ENCODE measurements at places on chromosomes 7 and 10.
A peak's percentile ranks its signal among the peaks of the same experiment; 100 is the strongest.

DNA sequence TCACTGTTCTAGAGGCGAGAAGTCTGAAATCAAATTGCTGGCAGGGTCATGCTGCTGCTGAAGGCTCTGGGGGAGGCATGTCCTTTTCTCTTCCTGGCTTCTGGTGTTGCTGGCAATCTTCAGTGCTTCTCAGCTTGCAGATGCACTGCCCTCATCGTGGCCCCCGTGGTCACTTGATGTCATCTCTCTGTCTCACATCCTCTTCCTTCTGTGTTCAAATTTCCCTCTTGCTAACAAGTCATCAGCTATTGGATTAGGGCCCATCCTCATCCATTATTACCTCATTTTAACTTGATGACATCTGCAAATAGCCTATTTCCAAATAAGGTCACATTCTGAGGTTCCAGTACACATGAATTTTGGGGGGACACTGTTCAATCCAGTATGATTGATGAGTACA lies 36.6 kb upstream of the SRGN start:
- DNase-seq: no peak

- no peak for DNase-seq
Measured at GRCh38 chr7:111339006-111339405, 223.3 kb downstream of the IMMP2L start.

DNA sequence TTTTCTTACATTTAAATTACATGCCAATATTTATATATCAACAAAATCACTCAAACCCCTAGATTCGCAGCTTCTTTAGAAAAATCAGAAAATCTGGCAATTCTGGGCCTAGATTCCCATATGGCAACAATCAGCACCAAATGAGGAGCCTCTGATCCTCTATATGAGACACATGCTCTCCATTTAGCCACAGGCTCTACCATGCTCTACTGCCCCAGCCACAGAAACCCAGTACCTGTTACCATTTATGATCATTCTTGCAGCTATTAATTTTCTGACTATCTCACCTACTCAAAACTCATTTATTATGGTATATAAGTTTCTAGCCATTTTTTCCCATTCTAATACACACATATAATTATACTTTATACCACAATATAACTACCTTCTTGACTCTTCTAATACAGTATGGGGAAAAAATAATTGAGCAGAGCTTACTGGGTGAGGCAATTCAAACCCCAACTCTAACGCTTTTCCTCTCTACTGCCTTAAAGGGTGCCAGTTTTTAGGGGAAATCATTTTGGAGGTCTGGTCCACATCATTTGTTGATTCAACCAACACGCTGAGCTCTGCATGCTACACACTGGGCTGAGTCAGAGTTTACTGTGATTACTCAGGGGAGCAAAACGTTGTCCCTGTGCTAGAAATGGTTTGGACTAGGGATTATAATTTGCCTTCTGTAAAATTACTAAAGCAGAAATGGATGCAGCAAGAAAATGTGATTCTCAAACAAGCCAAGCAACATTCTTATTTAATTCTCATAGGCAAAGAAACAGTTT lies 11.6 kb downstream of the PDLIM1 start:
- DNase-seq: no peak

- DNase-seq: no peak
Measured at GRCh38 chr10:70737250-70737649, 47.9 kb downstream of the TBATA start.

GRCh38 chr7:106246902-106247711 lies 37.7 kb downstream of the NAMPT start:
- no peak for DNase-seq

- DNase-seq: no peak
Measured at GRCh38 chr7:30396389-30396788, 82.2 kb downstream of the NOD1 start.

- no peak for DNase-seq
Measured at GRCh38 chr10:4581929-4582328, 244.1 kb upstream of the AKR1E2 start.

GRCh38 chr7:92456236-92456635 lies 9.0 kb downstream of the GATAD1 start:
- DNase-seq: no peak

DNA sequence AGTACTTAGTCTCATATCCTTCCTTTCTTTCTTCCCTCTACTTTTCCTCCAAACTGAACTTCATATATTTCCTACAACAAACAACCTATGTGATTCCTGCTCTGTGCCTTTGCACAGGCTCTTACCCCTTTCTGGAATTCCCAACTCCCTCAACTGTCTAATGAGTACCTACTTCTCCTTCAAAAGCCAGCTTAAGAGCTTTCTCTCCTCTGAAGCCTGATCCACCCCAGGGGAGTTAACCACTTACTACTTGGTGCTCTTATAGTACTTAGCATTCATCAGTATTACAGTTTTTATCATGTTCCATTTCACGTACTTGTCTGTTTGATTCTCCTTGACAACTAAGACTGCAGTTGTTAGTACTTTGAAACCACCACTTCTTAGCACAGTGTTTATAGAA lies 246.1 kb downstream of the LRRTM3 start:
- no peak for DNase-seq

GRCh38 chr7:47563521-47563920 lies 18.4 kb downstream of the TNS3 start:
- DNase-seq: no peak

DNA sequence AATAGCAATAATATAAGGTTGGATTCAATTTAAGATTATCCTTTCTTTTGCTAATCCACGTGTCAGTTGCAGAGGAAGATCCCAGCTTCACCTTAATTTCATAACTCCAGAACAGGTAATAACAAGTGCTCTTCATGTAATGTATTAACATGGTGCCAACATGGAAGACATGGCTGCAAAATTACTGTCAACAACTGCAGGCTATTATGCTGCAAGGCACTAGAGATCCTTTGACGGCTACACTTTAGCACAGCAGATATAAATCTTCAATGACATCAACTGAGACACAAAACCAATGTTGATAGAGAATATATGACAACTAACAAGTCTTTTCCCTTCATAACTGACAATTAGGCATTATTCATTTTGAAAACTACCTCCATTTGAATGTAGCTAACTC lies 96.1 kb downstream of the RNF133 start:
- peak; percentile 22 for DNase-seq

GRCh38 chr7:155483245-155483644 lies 25.3 kb downstream of the EN2 start:
- DNase-seq: no peak

GRCh38 chr7:158185653-158186052 lies 402.0 kb downstream of the PTPRN2 start:
- no peak for DNase-seq

DNA sequence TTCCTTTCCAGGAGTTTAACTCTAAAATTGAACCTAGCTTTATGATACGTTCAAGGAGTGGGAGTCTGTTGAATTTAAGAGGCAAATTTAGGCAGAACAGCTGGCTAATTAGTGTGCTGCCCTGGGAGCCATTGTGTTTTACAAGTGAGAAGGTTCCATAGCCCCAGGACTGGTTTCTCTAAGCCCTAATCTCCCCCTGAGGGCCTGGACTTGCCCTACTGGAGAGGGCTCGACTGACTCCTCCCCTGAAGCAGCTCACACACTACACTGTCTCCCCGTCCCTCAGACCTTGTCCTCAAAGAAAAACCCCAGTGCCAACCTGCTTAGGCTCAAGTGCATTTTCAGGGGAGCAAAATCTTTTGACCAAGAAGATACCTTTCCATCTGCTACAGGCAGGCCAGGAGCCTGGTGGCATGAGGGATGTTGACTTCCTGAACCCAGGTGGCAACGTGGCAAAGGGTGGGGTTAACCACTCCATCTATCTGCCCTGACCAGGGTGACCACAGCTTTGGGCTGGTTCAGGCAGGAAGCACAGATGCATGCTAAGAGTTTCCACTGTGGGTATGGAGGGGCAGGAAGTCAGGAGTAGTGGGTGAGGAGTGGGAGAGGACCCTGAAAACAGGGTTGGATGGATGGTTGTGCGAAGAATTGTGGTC lies 68.9 kb upstream of the CARD11 start:
- DNase-seq: no peak

GRCh38 chr7:92809760-92810573 lies 26.4 kb downstream of the CDK6 start:
- DNase-seq: peak; percentile 74

DNA sequence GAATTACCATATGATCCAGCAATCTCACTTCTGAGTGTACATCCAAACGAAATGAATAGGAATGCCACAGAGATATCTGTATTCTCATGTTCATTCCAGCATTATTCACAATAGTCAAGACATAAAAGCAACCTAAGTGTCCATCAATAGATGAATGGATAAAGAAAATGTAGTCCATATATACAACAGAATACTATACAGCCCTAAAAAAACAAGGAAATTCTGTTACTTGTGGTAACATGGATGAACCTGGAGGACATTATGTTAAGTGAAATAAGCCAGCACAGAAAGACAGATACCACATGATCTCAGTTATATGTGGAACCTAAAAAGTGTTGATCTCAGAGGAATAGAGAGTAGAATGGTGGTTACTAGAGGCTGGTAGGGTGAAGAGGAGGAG lies 26.7 kb downstream of the TSPAN12 start:
- no peak for DNase-seq

- DNase-seq: no peak
Measured at GRCh38 chr10:132329565-132330485, 2.2 kb upstream of the LRRC27 start.

- DNase-seq: peak; percentile 27
Measured at GRCh38 chr7:124856299-124856888, 73.2 kb downstream of the POT1 start.

GRCh38 chr10:26367771-26368170 lies 70.4 kb upstream of the APBB1IP start:
- no peak for DNase-seq

DNA sequence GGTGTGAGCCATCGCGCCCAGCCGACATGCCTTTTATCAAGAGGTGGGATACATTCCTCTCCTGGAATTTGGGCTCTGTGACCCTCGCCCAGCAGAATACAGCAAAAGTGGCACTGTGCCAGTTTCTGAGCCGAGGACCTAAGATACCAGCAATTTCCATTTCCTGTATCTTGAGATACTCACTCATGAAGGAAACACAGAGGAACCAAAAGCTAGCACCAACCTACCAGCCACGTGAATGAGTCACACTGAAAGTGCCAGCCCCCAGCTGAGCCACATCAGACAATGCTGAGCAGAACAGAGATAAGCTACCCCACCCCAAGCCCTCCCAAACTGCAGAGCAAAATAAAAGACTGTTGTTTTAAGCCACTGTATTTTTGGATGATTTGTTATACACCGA lies 56.3 kb downstream of the CACUL1 start:
- no peak for DNase-seq

DNA sequence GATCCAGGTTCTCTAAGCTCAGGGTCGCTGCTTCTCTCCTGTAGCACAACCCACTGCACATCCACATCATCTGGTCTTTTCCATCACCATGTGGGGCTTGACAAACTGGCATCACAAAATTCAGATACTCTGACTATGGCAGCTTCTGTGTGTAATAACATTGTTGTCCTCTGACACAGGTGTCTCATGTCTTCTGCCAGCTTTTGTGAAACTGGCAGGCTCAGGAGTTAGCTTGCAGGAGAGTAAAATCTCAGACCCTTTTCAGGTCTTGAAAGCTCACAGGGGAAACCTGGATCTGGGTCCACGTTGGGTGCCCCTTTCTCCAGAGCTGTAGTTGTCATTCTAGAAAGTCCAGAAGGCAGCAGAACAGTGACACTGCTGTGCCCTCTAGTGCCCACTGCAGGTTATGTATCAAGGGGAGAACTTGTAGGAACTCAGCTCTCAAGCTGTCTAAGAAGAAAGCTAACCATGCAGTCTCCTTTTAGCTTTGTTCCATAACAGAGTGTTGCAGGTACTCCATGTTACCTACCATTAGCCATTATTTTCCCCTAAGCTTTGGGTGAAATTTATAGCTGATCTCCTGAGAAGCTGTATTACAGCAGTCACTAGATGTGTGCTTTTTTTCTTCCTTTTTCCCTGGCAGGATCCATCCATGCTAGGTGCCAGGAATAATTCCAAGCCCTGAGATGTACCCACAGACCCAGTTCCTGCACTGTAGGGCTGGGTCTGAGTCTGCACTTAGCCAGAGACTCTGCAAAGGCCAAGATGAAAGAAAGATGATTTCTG lies 102.7 kb downstream of the ZNF248 start:
- no peak for DNase-seq

GRCh38 chr10:72846238-72846637 lies 47.3 kb upstream of the OIT3 start:
- DNase-seq: no peak

DNA sequence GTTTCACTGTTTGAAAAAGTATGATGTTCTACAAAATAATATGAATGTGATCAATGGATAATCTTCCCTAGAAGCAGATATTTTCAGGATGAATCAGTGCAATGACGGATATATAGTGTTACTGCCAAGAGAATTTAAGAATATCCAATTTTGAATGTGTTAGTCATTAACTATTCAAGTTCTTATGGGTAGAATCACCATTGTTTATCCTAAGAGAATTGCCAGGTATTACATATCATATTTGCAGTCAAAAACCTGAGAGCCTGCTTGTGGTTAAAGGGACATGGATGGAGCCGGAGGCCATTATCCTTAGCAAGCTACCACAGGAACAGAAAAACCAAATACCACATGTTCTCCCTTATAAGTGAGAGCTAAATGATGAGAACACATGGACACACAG lies 26.9 kb downstream of the AHR start:
- no peak for DNase-seq

GRCh38 chr10:109403551-109403950 lies 519.8 kb downstream of the XPNPEP1 start:
- no peak for DNase-seq

DNA sequence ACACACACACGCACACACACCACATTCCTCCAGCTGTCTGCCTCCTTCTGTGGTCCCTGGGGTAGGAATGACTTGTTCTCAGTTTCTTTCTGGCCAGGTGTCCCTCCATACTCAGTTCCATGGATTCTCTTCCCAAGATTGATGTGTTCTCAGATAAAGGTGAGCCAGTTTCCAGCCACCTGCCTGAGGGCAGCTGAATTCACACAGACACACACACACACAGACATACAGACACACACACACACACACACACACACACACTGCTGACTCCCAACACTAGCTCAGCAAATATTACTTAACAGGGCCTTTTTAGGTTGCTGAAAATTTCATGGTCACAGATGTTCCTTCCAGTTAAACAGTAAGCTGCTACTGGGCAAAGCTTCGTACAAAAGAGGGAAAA lies 45.4 kb upstream of the GDF10 start:
- DNase-seq: no peak

All from NCI-H2029 (cell line).